ENCODE measurements at places on chromosomes 7 and 10.
A peak's percentile ranks its signal among the peaks of the same experiment; 100 is the strongest.

- H3K4me1 ChIP-seq, result peaks cover 7% of the 10 kb centered on the region
- DNase-seq, result no peak
- H3K27ac ChIP-seq, result no peak overlapping the region
- no peaks in the 10 kb centered on the region for H3K27me3 ChIP-seq
These were observed 416.2 kb upstream of the NFE2L3 start for GRCh38 chr7:25735674-25736242.

- DNase-seq, result no peak
- peaks cover 8% of the 10 kb centered on the region for H3K36me3 ChIP-seq
- no peaks in the 10 kb centered on the region for H3K4me1 ChIP-seq
- H3K4me3 ChIP-seq, result no peak overlapping the region
- no peaks in the 10 kb centered on the region for H3K27me3 ChIP-seq
These were observed 197.8 kb upstream of the IMMP2L start for GRCh38 chr7:111760043-111760442.

GRCh38 chr7:6500691-6501090 lies 50.6 kb downstream of the GRID2IP start:
- DNase-seq, result no peak
- H3K4me1 ChIP-seq, result no peaks in the 10 kb centered on the region
- H3K27me3 ChIP-seq, result no peaks in the 10 kb centered on the region
- H3K4me3 ChIP-seq, result no peak overlapping the region
- H3K36me3 ChIP-seq, result no peaks in the 10 kb centered on the region
- no peak overlapping the region for H3K27ac ChIP-seq

- H3K36me3 ChIP-seq, result peaks cover 8% of the 10 kb centered on the region
- peak overlapping the region; percentile 90 for H3K27ac ChIP-seq
- peaks cover 81% of the 10 kb centered on the region for H3K4me1 ChIP-seq
- no peak overlapping the region for H3K4me3 ChIP-seq
- H3K27me3 ChIP-seq, result no peaks in the 10 kb centered on the region
- DNase-seq, result no peak
These were observed 51.5 kb downstream of the HK1 start for GRCh38 chr10:69329721-69330178.

GRCh38 chr10:37057261-37057660 lies 68.1 kb upstream of the ANKRD30A start:
- DNase-seq, result no peak
- H3K4me1 ChIP-seq, result no peaks in the 10 kb centered on the region
- no peaks in the 10 kb centered on the region for H3K27me3 ChIP-seq
- H3K4me3 ChIP-seq, result no peak overlapping the region

DNA sequence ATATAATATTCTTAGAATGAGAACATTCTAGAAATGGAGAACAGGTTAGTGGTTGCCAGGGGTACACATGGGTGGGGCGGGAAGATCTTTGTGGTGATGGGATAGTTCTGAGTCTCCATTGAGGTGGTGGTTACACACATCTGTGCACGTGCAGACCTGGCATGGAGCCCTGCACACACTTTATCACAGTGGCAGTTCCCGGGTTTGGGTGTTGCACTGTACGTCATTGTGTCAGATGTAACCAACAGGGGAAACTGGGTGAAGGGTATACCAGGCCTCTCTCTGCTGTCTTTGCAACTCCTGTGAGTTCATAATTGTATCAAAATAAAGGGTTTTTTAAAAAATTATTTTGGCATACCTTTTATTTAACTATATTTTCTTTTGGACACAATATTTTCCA lies 51.1 kb downstream of the LMTK2 start:
- no peak overlapping the region for H3K27ac ChIP-seq
- DNase-seq, result no peak
- no peaks in the 10 kb centered on the region for H3K27me3 ChIP-seq
- no peaks in the 10 kb centered on the region for H3K4me1 ChIP-seq

DNA sequence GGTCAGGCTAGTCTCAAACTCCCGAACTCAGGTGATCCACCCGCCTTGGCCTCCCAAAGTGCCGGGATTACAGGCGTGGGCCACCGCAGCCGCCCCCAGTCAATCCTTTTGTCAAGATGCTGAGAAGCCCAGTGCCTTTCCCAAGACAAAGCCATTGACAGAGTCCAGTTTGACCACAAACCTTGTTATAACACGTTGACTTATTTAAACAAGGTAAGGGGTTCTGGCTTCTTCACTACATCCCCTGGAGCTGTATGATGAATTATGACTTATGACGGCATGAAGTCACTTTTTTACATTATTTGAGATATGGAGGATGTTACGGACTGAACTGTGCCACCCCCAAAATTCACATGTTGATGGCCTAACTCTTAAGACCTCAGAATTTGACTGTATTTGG lies 5.8 kb upstream of the SEC61G start:
- no peak for DNase-seq
- H3K36me3 ChIP-seq, result no peaks in the 10 kb centered on the region
- no peak overlapping the region for H3K4me3 ChIP-seq
- H3K27ac ChIP-seq, result no peak overlapping the region

- H3K4me1 ChIP-seq, result no peaks in the 10 kb centered on the region
- no peaks in the 10 kb centered on the region for H3K27me3 ChIP-seq
- H3K27ac ChIP-seq, result no peak overlapping the region
- no peak overlapping the region for H3K4me3 ChIP-seq
- DNase-seq, result no peak
These were observed 543.3 kb downstream of the CALN1 start for GRCh38 chr7:71868797-71869196.

- H3K4me3 ChIP-seq, result peak overlapping the region; percentile 98
- H3K27me3 ChIP-seq, result no peaks in the 10 kb centered on the region
- no peak for DNase-seq
- no peaks in the 10 kb centered on the region for H3K4me1 ChIP-seq
- H3K36me3 ChIP-seq, result no peaks in the 10 kb centered on the region
These were observed 3.6 kb downstream of the ZEB1 start for GRCh38 chr10:31322647-31323046.

- H3K4me1 ChIP-seq, result no peaks in the 10 kb centered on the region
- H3K27ac ChIP-seq, result no peak overlapping the region
- H3K27me3 ChIP-seq, result no peaks in the 10 kb centered on the region
- DNase-seq, result no peak
These were observed 64.3 kb upstream of the ADRB1 start for GRCh38 chr10:113979409-113979808.

DNA sequence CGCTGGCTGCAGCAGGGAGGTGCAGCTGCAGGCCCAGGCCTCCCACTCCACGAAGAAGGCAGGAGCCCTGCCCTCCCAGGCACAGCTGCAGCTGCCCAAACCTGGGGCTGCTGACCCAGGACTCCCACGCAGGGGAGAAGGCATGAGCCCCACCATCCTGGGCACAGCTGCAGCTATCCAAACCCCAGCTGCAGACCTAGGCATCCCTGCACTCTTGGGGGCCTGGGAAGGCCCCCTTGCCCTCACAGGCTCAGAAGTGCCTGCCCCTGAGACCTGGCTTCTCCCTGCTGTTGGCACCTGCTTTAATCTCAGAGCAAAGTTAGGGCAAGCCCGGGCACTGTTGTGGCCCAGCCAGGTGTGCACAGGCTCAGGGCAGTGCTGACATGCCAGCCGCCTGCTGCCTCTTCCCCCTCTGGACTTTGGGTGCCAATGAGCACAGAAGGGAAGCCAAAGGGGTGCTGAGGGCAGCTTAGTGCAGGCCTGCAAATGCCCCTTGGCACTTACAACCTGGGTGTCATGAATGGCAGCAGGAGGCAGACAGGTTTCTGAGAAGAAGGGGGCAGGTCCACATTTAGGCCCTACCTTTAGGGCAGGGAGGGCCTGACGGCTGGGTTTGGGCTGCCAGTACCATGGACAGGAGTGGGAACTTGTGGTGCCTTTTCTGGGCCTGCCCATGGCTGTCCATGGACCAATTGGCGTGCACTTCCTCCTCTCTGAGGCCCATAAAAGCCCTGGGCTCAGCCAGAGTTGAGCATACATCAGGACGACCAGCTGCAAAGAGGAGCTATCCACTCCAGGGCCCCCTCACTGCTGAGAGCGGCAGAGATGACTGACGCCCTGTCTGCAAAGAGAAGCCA lies 31.1 kb downstream of the CRTAC1 start:
- no peaks in the 10 kb centered on the region for H3K27me3 ChIP-seq
- H3K36me3 ChIP-seq, result no peaks in the 10 kb centered on the region
- no peak for DNase-seq
- H3K27ac ChIP-seq, result no peak overlapping the region

DNA sequence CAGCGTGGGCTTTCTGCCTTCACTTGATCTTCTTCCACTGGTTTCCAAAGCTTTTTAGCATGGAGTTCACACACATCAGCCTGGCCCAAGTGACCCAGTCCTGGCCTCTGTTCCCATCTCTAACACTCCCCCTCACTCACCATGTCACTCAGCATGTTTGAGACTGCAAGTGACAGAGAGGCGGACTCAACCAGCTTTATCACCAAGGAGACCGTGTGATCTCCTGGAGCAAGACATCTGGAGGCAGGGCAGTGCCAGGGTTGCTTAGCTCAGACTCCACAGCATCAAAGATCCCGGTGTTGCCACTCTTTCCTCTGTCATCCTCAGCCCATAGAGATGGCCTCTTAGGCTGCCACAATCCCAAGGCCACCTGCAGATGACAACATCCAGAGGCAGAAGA lies 39.4 kb downstream of the FAM241B start:
- DNase-seq, result no peak
- no peaks in the 10 kb centered on the region for H3K4me1 ChIP-seq
- H3K27ac ChIP-seq, result no peak overlapping the region
- H3K27me3 ChIP-seq, result no peaks in the 10 kb centered on the region
